NCI-H1417 treated with DMSO at 0.1 percent for 48 hours (cell line): ENCODE measurements at places on chromosomes 13 and 19.

DNA sequence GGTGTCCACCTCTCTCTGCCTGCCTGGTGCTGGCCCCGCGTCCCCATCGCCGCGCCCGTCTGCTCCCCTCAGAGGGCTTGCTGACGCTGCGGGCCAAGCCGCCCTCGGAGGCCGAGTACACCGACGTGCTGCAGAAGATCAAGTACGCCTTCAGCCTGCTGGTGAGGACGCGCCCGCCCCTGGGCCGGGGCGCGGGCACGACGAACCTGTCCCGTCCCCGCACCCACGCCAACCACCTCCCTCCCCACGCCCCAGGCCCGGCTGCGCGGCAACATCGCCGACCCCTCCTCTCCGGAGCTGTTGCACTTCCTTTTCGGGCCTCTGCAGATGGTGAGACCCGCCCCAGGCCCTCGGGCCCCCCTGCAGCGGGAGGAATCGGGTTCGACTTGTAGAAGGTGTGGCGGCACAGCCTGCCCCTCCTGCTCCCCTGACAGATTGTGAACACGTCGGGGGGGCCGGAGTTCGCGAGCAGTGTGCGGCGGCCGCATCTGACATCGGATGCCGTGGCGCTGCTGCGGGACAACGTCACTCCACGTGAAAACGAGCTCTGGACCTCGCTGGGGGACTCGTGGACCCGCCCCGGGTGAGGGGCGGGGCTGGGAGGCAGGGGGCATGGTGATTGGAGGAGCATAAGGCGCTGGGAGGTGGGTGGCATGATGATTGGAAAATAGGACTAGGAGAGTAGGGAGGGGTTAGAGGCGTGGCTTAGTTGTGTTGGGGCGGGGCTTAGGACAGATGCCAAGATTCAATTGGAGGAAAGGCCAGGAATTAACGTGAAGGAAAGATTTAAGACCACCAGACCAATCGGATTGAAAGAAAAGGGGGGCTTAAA lies 6.6 kb downstream of the EPS8L1 start:
- no peak for DNase-seq

DNA sequence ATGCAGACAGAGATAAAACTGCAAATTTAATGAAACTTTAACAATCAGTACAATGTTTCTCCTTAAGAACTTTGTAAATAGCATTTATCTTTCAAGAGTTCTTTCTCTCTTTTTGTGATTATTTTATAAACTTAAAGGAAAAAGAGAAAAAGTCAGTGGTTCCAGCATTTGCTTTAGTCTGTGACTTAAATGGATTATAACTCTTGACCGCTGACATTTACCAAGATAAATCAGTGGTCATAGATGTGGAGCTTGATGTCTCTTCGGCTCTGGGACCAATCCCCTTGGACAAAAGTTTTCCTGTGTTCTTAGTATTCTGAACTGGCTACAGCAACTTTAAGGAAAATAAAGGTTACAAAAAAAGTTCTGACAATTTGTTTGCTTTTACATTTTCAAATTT lies 162.6 kb downstream of the TM9SF2 start:
- no peak for DNase-seq

GRCh38 chr13:98816406-98816805 lies 63.9 kb upstream of the SLC15A1 start:
- DNase-seq = no peak

- no peak for DNase-seq
Observed at GRCh38 chr13:113232208-113233003, 23.0 kb downstream of the CUL4A start.

DNA sequence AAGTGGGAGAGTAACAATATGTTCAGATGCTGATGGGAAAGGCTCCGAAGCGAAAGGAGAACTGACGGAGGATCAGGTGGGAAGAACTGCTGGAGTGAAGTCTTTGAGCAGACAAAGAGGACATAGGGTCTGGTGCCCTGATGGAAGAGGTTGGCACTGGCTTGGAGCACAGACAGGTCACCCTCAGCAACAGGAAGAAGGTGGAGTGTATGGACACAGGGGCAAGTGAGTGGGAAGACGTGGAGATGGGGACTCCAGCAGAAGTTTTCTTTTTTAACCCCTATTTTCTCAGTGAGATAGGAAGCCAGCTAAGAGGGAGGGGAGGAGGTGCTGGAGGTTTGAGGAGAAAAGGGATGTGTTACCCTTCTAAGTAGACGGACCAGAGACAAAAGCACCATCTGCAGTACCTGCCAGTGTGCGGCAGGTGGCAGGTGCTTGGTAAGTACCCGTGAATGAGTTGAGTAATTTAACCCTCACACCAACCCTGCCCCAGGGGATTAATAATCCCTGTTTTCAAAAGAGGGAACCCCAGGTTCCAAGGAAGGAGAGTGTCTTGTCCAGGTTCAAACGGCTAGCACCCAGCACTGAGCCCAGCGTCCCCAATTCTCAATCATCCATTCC lies 11.2 kb downstream of the HAS1 start:
- no peak for DNase-seq
